Astrocyte of the hippocampus (primary cell): ENCODE measurements at places on chromosomes 11 and 22.

- no peak for DNase-seq
These were observed 88.0 kb upstream of the SYT13 start for GRCh38 chr11:45374130-45374529.

GRCh38 chr11:86492370-86493010 is 117.8 kb downstream of the CCDC81 start:
- DNase-seq, result peak; percentile 54

GRCh38 chr22:46582281-46582933 is 37.8 kb upstream of the GRAMD4 start:
- no peak for DNase-seq

DNA sequence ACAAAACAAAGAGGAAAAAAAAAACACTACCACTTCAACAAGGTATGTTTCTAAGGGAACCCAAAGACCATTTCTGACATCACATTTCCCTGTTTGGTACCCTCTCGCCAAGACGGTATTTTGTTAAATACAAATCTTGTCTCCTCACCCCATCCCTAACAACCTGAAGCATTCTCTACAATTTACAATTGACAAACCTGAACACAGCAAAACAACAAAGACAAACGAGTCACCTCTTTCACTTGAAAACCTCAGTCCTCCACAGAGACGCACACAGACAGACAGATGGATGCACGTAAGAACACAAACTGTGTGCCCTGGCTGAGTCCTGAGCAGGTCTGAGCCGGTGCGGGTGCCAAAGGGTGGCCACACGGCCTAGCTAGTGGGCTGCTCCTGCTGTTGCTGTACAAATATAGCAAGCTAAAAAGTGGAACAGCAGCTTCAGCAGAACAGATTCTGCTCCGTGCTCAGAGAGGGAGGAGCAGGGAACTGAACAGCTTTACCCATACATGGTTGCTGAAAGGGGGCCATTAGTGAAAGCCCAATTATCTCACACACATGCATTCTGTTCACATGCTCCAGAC is 28.5 kb downstream of the CELF1 start:
- DNase-seq, result peak; percentile 53

DNA sequence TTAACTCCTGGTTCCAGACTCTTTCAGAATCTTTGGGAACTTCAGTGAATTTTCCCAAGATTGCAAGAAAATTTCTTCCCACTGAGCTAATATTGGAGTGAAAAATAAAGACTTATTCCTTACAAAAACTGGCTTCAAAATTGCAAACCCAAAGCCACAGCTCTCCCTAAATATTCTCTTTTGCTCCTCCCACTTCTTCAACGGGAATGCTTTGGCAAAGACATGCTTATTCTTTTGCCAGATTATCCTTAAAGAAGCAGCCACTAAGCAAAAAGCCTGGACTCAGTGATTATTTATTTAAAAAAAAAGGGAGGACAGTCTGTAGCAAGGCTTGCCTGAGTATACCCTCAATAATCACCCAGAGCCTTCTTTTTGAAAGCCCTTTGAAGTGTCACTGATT is 902.4 kb upstream of the CCDC90B start:
- DNase-seq, result no peak

- no peak for DNase-seq
These were observed 90.7 kb downstream of the C11orf87 start for GRCh38 chr11:109512680-109513079.

GRCh38 chr11:11476499-11476898 is 123.4 kb upstream of the CSNK2A3 start:
- no peak for DNase-seq
